Skeletal muscle tissue (tissue), 5 donors: ENCODE measurements at places on chromosomes 3 and 15. TPM values are rescaled to one million over a fixed set of nuclear protein-coding genes. Genes with fewer than 3 reads are reported as not detected.

The ARRDC4 gene
- 10.4 TPM for total RNA-seq

The COL8A1 gene
- total RNA-seq: 1.6 TPM

The SPTBN5 gene
- total RNA-seq: 1.0 TPM

The FBXW12 gene
- total RNA-seq: 0.52 TPM

The SAMD7 gene
- not detected for total RNA-seq

The GP9 gene
- not detected for total RNA-seq

The SECISBP2L gene
- 20.4 TPM for total RNA-seq

The PDZRN3 gene
- 50.6 TPM for total RNA-seq
